ENCODE measurements at places on chromosomes 1 and 21.

- DNase-seq: no peak
These were observed 973.1 kb upstream of the ADGRL2 start for GRCh38 chr1:80827666-80828065.

- no peak for DNase-seq
These were observed 119.0 kb downstream of the MAST2 start for GRCh38 chr1:45922374-45922773.

DNA sequence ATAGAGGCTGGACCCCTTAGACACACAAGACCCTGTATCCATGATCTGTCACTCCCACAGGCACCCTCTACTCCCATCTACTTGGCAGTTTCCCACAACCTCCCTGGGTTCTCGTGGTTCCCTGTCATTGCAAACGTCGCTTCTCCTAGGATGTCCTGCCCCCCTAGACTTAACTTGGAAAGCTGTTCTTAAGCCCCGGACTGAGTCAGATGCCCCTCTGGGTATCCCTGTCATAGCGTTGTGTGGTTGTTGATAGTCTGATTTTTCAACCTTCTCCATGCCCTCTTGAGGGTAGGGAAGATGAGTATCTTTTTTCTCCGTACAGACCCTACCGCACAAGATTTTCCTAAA lies 11.8 kb downstream of the RCC1 start:
- no peak for DNase-seq

DNA sequence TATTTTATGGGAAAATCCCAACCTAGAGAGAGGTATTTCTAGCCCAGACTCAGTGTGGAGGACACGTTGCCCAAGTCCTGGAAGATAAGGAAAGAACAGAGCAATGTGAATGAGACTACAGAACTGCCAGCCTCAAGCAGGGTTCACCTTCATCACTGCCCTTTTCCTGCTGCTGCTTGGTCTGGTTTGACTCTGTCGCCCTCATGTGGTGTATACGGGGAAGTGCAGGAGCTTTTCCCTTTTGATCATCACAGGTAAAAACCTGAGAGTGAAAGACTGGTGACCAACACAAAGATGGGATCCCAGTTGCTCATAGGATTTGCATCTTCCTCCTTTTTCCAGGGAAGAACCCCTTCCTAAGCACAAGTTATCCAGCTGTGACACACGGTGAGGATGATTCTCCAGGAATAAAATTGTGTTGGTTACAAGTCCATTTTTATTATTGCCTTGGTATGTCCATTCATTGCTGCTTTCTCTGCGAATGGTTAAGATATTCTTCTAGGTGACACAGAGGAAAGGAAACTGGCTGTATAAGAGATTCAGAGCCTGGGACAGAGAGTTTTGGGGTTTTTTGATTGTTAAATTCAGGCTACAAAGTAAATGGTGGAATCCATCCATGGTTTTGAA lies 89.5 kb upstream of the CD53 start:
- DNase-seq: peak; percentile 17

DNA sequence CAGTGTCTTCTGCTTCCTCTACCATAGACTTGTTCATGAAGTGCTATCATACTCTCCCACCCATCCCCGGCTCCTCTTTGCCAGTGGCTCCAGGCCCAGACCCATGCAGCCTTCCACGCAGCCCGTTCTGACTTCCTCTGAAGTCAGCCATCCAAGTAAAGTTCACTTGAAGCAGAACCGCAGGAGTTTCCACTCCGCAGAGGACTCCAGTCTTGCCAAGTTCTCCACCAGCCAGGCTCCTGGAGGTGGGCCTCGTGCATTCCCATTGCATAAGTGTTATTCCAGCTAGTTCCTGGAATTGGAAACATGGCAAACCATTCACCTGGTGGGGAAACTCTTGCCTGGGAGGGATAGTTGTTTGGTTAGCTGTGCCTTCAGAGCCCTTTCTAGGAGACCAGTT lies 185.1 kb downstream of the PLPP3 start:
- DNase-seq: no peak

DNA sequence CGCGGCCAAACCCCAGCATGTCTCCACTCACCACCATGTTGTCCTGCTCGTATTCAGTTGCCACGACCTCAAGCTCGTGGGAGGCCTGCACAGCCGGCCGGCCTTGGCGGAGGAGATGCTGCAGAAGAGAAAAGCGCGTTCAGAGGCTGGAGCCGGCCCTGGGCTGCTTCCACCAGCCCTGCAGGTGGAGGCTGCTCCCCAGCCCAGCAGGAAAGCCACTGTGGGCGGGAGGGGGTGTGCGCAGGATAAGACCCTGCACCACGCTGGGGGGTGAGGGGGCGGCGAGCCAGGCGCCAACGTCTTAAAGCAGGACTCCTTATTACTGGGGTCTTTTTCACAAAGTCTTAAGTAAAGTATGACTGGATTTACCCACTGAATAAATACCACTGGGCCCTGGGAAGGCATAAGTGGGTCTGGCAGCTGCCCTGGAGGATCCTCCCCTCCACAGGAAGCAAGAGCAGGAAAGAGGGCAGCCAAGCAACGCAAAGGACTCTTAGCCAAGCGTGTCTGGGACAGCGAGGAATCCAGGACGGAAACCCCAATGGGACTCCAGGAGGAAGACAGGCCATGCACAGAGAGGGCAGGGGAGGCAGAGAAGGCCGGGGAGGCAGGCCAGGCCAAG lies 104.8 kb downstream of the NPHP4 start:
- DNase-seq: no peak

DNA sequence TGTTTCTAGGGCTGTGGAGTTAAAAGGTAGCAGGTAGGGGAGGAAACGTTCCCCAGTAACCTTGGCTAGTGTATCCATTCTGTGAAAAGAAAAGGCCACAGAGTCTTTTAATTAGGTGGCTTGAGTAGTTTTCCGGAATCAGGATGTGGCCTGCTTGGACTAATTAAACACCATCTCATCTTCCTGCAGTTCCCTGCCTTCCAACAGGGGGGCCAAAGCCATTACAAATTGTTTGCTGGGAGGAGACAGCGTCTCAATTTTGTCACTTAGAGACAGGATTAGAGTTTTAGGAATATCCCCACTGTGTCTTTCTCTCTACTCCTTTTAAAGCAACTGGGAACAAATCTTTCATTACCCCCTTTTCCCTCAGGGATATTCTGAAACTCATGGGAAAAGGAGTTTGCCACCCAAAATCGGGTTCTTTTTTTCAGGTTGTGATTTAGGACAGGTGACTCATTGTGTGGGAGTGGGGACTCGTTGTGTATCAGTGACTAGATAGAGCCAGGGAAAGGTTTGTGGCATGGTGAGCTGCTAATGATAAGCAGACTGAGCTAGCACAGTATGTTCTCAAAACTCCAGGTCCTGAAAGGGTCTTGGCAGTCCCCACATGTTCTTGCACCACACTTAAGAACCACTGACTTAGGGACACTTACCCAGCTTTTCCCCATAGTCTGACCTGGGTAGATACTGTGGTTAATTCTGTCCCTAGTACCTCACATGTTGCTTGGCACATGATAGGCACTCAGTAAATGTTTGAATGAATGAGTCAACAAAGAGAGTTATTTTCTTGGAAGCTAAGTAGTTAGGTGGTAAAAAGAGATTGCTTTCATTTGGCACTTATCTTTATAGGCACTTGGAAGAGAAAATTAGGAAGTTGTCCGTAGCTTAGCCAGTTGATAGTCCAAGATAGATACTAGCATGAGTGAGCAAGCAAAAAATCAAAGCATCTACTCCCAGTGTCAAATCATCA lies 22.5 kb downstream of the INTS3 start:
- no peak for DNase-seq

DNA sequence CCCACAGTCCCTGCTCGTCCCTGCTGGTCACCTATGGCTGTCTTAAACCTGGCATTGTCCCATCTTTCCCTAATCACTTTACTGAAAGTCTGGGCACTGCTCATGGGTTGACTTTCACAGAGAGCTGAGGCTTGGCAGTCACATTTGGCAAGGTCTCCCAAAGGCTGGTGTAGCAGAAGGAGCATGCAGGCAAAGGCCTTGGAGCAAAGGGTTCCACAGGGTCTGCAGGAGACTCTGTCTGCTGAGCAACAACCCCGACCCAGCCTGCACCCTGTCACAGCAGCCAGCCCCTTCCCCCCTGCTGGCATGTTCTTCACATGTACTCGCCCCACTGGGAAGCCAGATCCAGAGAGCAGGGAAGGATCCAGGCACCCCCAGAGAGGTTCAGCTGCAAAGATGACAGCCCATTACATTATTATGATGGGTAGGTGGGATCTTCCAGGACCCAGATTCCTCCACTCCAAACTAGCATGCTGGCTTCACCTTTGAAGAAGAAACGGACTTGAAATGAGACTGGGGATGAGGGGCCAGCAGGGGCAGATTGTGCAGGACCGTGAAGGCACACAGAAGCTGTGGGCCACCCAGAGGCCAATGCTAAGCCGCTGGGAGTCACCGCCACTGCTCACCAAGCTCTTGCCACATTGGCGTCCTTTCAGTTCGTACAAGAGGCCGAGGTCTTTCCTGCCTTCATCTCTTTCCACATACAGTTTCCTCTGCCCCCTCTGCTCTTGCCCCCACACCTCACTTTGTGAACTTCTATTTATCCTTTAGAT lies 14.2 kb upstream of the TMEM125 start:
- no peak for DNase-seq

GRCh38 chr21:45118099-45118498 lies 43.7 kb downstream of the ADARB1 start:
- DNase-seq: no peak

DNA sequence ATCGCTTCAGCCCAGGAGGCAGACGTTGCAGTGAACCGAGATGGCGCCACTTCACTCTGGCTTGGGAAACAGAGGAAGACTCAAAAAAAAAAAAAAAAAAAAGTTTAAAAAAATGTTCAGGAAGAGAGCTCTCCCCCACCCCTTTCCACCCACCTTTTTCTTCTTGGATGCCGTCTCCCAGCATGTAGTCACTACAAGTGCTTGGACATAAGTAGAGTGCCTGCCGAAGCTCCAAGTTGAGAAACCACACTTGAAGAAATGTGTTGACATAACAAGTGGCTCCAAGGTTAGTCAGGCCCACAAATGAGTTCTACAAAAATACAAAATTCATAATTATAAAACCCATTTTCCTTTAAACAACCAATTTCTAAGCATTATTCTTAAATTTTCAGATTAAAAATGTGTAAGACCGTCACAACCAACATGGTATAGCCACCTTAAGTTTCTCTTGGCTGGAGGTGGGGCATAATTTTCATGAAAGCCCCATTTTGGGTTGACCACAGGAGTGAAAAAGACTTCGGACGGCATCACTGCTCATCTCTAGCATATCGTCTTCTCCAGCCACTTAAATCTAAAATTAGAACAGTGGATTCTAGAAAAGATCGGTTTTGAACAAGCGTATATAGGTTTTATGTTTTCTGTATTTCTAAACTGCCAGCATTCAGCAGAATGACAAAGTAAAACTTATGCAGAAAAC lies 26.4 kb downstream of the USP48 start:
- no peak for DNase-seq

DNA sequence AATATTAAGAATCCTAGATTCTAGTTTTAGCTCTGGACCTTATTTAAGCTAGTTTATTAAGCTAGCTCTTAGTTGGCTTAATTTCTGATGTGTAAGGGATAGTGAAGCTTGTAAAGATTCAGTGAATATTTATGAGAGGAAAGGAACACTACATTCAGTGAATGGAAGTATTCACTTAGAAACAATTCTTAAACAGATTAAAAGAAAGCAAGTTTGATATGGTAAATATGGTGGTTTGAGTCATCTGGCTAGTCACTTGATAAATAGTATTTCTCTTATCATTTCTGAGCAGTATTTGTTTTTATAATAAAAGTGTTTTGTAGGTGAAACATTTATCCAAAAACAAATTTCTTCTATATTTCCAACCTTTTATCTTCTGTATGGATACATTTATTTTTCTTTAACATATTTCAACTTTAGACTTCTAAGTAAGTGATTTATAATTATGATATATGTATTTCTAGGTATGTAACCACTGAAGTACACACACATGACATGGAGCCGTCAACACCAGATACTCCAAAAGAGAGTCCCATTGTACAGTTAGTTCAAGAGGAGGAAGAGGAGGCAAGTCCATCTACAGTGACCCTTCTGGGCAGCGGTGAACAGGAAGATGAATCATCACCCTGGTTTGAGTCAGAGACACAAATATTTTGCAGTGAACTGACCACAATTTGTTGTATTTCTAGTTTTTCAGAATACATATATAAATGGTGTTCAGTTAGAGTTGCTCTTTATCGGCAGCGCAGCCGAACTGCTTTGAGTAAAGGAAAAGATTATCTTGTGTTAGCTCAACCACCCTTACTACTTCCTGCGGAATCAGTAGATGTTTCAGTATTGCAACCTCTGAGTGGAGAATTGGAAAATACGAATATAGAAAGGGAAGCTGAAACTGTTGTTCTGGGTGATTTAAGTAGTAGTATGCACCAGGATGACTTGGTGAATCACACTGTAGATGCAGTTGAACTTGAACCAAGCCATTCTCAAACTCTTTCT lies 55.6 kb downstream of the SUCO start:
- peak; percentile 68 for DNase-seq

DNA sequence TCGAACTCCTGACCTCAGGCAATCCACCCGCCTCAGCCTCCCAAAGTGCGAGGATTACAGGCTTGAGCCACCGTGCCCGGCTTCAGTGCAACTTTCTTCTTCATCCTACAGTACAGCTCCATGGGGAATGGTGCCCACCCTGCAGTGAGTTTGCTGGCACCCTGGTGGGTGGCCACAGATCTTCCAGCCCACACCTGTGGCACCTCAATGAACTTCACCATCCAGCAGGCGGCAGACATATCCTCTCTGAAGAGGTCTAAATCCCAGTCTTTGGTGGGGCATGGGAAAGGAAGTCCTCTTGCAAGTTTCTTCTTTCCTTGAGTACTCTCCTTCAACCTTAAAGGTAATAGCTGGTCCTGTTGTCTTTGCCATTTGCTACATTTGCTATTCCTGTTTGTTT lies 18.1 kb upstream of the ZBTB8A start:
- no peak for DNase-seq

- DNase-seq: no peak
These were observed 946 bp upstream of the HNRNPR start for GRCh38 chr1:23344987-23345472.

GRCh38 chr1:201561195-201561564 lies 22.3 kb downstream of the NAV1 start:
- no peak for DNase-seq

- no peak for DNase-seq
These were observed 19.0 kb downstream of the CYP4B1 start for GRCh38 chr1:46817814-46818213.

GRCh38 chr1:239976130-239976968 lies 115.3 kb upstream of the FMN2 start:
- no peak for DNase-seq

Measured in pulmonary artery endothelial cell (primary cell).